ENCODE measurements at places on chromosomes 2 and 18. TPM values are rescaled to one million over a fixed set of nuclear protein-coding genes. Genes with fewer than 3 reads are reported as not detected.

The DRC1 gene
- 0.28 TPM for total RNA-seq

DNA sequence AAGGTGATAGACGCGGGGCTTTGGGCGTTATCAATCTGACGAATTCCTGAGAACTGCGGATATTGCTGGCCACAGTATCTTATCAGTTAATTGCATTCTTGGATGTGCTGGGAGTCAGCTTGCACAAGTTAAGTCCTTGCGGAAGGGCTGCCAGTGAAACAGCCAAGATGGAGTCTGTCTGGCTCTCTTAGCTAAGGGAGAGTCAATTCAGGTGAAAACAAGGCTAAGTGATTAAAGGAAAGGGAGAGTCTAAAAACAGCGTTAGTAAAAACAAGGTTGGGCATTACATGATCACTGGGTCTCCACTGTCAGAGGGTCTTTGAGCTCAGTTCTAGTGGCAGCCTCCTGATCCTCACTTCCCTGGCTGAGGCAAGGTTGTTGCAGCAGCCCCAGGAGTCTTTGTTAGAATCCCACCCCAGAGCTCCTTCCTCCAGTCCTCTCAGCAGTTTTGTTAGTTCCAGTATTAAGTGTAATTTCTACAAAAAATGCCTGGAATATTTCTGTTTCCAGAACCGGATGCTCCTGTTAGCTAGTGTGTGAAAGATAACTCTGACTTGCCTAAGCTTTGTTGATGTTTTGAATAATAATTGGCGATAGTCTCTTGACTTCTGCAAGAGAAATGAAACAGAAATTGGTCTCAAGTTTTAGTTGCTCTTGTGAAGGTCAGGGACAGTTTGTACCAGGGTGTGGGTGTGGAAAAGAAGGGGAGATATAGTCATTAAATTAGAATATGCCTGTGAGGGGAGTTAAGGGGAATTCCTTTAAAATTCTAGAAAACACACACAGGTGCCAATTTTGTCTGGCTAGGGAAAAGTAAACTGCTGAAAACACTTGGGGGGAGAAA is 10.6 kb downstream of the CFLAR start:
- H3K36me3 ChIP-seq: no peaks in the 10 kb centered on the region
- peak overlapping the region; percentile 65 for H3K27ac ChIP-seq
- no peaks in the 10 kb centered on the region for H3K27me3 ChIP-seq
- peaks cover 67% of the 10 kb centered on the region for H3K4me1 ChIP-seq
- no peak overlapping the region for H3K4me3 ChIP-seq
- DNase-seq: no peak

DNA sequence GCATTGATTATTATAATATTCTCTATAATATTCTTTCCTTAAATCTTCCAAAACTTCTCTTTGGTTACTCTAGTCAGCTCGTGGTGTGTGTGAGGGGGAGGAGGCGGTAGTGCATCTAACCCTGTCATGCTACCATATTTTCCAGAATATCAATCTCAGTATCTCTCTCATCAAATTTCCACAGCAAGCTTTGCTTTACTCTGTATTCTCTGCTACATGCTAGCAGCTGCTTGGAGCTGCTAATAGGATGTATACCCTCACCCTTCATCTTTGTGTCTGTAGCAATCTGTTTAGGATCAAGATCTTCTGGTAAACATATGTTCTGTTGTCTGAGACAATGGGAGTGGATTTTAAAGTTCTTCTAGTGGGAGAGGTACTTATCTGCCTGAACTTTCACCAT is 303.8 kb upstream of the KLHL14 start:
- no peak overlapping the region for H3K27ac ChIP-seq
- H3K36me3 ChIP-seq: no peaks in the 10 kb centered on the region
- H3K4me1 ChIP-seq: no peaks in the 10 kb centered on the region

DNA sequence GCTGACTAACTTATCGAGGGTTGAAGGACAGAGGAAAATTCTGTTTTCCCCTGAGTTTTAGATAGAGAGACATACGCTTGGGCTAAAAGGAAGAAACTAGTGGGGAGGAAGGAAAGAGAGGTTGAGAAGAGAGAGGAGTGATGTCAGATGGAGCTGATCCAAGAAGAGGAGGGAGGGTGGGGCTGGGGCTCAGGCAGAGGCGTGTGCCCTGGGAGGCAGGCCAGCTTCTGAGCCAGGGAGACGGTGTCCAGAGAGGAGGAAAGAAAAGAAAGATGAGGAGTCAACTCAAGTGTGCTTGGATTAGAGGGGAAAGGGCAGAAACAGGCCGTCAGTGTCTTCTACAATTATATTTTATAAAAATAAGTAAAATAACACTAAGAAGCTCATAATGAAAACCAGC is 56.2 kb downstream of the EMILIN2 start:
- H3K27ac ChIP-seq: no peak overlapping the region
- no peaks in the 10 kb centered on the region for H3K27me3 ChIP-seq
- H3K36me3 ChIP-seq: no peaks in the 10 kb centered on the region
- no peak for DNase-seq
- H3K4me1 ChIP-seq: peaks cover 7% of the 10 kb centered on the region
